ENCODE measurements at places on chromosomes 1 and 21.

DNA sequence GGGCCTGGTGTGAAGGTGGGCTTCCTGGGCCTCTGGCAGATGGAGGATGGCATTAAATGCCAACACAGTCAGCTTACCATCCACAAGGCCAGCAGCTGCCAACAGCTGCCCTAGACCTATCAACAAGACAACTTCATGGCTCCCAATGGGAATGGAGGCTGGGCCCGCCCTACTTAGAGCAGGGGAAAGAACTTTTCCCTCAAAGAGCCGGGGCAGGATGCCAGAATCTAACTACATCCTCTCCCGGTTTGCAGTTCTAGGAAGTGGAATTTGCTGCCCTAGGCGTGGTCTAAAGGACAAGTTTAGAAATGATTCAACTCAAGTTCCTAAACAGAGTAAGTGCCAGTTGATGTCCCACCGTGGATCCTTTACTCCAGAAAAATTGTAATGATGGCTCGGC lies 13.1 kb downstream of the ICMT start:
- no peak for DNase-seq

DNA sequence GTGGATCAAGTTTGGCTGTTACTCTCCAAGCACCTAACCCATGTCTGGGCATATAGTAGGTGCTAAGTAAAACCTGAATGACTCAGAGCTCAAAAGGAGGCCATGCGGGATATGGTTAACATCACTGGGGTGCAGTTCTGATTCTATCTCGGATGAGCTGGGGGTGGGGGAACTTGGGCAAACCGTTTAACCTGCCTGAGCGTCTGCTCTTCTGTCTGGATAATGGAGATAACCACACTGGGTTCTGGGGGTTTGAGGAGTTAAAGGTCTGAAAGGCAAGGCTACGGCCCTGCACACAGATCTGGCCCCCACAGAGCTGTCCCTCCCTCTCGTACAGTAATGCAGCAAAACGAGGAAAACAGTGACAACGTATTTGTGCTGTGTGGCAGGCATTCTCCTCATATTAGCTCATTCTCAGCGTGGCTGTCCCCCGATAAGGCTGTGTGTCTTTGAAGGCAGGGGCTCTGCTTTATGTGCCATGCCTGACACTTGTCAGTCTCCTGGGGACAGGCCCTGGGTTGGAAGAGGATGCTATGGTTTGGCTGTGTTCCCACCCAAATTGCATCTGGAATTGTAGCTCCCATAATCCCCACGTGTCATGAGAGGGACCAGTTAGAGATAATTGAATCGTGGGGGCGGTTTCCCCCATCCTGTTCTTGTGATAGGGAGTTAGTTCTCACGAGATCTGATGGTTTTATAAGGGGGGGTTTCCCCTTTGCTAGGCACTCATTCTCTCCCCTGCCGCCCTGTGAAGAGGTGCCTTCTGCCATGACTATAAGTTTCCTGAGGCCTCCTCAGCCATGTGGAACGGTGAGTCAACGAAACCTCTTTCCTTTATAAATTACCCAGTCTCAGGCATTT lies 6.8 kb upstream of the ALDH4A1 start:
- DNase-seq: no peak

DNA sequence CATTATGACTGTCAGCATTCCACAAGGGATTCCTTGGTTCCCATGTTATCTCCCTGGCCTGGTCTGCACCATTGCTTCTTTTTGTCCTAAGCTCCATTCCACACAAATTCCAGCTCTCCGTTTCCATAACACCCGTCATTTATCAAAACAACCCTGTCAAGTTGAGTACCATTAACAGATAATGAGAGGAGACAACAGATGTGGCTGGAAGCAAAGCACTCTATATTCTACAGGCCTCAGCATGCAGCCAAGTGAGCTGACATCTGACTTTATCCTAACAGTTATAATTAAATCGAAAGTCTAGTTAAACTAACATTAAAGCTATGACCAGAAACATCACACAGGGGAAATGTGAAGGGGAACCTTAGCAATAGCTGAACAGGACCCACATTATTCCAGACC lies 110.4 kb downstream of the RERE start:
- no peak for DNase-seq

DNA sequence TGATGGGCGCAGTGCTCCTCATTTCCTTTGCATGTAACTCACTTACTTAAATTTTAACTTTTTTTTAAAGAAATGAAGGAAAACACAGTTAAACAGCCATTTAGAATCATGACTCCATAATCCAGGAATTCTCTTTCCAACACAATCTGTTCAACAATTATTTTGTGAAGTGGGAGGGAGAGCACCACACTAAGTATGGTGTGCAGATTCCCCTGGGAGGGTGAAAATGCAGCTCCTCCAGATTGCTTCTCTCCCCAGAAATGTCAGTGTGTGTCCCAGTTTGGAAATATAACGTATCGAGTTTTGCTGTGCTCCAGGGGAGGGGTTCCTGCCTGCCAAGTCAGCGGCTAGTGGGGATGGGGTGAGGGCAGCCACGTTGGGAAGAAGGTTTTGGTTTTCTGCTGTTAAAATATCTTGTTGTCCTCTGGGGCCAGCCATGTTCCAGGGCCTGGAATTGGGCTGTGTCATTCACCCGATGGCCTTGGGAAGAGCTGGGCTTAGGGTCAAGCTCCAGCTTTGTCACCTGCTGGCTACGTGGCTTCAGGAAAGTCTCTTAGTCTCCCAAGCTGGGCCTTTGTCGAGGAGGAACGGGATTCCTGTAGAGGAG lies 17.3 kb upstream of the DISP3 start:
- DNase-seq: no peak
